ENCODE measurements at places on chromosomes 5 and 9.

GRCh38 chr5:104170926-104171325, 608.3 kb upstream of the NUDT12 start:
- no peak for DNase-seq

GRCh38 chr5:52983731-52984636, 5.2 kb upstream of the ITGA2 start:
- no peak for DNase-seq

DNA sequence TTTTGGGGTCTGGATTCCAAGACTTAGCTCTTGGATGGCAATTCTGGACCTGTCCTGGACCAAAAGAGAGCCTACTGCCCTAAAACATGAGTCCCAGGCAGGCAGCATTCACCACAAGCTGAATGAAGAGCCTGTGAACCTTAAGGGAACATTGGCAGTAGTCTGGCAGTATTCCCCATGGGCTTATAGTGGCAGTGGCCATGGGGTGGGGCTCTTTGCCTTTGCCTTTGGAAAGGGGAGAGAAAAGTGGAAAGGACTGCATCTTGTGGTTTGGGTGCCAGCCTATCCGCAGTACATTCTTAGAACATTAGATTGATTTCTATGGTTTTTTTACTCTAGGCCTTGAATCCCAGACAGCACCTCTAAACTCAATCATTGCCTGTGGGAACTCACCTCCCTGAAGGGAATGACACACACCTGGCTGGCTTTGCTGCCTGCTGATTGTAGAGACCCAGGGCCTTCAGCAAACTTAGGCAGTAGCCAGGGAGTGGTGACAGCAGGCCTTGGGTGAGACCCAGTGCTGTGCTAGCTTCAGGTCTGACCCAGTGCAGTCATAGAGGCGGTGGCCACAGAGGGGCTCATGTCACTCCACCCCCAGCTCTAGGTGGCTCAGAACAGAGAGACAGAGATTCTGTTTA, 216.3 kb downstream of the CETN3 start:
- DNase-seq, result no peak

- DNase-seq, result no peak
These were observed 85.0 kb downstream of the STK10 start for GRCh38 chr5:172102913-172103626.

DNA sequence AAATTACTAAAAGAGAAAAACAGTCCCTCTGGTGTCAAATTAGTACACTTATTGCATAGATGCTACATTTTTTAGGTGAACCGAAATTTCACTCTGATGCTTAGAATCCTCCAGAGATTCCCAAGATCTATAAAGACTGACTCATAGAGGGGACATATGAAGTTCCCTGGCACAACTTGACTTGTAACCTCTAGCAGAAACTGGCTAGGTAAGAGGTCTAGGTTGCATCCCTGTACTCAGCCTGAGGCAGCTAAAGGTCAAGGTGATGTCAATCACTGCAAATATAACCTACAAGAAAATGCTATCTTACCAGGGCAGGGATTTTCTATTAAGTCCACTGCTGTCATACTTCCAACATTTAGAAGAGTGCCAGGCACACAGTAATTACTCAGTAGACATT, 24.2 kb downstream of the HOMER1 start:
- DNase-seq, result no peak

DNA sequence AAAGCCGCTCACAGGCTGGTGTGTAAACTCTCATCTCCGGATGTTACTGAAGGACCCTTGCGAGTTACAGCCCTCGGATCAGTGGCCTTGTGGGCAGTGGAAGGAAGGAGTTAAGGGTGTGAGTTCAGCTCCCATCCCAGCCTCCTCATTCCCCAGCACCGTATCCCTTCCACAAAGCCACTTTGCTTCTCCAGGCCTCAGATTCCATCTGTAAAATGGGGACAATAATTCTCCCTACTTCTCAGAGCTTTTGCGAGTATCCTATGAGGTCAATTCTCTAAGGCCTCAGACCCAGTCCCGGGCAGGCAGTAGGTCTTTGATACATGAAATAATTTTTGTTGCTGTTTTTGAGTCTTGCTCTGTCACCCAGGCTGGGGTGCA, 141.3 kb downstream of the C9orf50 start:
- no peak for DNase-seq

GRCh38 chr5:119243888-119244287, 111.9 kb upstream of the TNFAIP8 start:
- no peak for DNase-seq

DNA sequence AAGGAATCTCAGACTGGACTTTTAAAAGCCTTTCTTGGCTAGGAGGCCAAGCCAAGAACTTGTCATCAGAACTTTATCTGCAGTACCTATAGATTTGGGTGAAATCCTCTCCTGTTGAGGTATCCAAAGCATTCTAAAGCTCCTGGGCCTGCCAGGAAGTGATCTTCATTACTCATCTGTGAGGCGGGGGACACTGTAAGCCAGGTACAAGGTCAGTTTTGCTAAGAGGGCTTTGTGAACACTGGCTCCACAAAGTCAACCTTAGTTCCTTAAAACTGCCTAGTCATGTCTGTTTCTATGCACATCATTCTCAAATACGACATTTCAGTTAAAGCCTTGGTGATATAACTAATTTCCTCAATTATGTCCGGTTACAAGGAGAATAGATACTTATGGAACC, 236.7 kb downstream of the PIK3R1 start:
- no peak for DNase-seq

DNA sequence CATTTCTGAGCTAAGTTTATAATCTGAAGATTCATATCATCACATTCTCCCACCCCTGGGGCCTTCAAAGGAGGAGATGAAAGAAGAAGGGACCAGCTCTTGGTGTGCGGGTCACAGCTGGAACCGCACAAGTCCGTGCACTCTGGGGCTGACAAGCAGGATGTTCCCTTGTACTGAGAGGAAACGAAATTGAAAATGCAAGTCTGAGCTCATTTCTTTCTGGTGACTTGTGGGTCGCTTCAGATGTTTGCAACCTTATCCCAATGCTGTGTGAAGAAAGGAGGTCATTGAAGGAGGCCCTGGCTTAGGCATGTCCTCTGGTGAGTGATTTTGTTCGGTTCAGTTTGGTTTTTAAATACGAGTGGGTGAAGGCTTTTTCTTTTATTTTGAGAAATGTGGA, 59.6 kb downstream of the C9orf152 start:
- DNase-seq, result no peak

Data from NCI-H524 (cell line).